ENCODE measurements at places on chromosomes 12 and 14. TPM values are rescaled to one million over a fixed set of nuclear protein-coding genes. Genes with fewer than 3 reads are reported as not detected.
A peak's percentile ranks its signal among the peaks of the same experiment; 100 is the strongest.

DNA sequence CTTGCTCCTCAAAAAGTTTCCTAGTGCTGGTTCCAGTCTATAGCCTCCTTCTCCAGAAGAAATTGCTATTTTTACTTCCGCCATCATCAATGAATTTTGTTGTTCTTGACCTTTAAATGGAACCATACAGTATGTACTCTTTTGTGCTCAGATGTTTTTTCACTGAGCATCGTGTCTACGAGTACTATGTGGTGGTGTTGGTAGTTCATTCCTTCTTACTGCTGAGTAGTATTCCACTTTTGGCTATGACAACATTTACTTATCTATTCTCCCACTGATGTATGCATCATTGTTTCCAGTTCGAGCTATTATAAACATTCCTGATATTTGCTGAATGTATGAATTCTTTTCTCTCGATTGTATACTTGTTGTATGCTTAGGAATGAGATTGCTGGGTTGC lies 28.6 kb downstream of the SLC2A14 start:
- no peaks in the 10 kb centered on the region for H3K36me3 ChIP-seq
- H3K4me3 ChIP-seq, result no peak overlapping the region
- H3K27ac ChIP-seq, result no peak overlapping the region
- H3K4me1 ChIP-seq, result peaks cover 10% of the 10 kb centered on the region
- no peaks in the 10 kb centered on the region for H3K27me3 ChIP-seq

GRCh38 chr14:64324895-64325294 lies 30.7 kb upstream of the ESR2 start:
- H3K27ac ChIP-seq, result no peak overlapping the region
- H3K4me1 ChIP-seq, result no peaks in the 10 kb centered on the region
- no peaks in the 10 kb centered on the region for H3K27me3 ChIP-seq
- no peaks in the 10 kb centered on the region for H3K36me3 ChIP-seq
- no peak overlapping the region for H3K4me3 ChIP-seq

Gene TESPA1
- 0.28 TPM for total RNA-seq

Gene ARHGDIB
- total RNA-seq, result 199 TPM

- H3K27me3 ChIP-seq, result no peaks in the 10 kb centered on the region
- H3K4me3 ChIP-seq, result no peak overlapping the region
- DNase-seq, result no peak
- H3K27ac ChIP-seq, result no peak overlapping the region
- H3K36me3 ChIP-seq, result no peaks in the 10 kb centered on the region
Measured at GRCh38 chr12:28360253-28360652, 170.0 kb downstream of the CCDC91 start.

GRCh38 chr14:102188187-102188586 lies 48.5 kb downstream of the WDR20 start:
- DNase-seq, result no peak

- H3K27me3 ChIP-seq, result no peaks in the 10 kb centered on the region
- no peaks in the 10 kb centered on the region for H3K4me1 ChIP-seq
- DNase-seq, result no peak
- no peak overlapping the region for H3K27ac ChIP-seq
- no peak overlapping the region for H3K4me3 ChIP-seq
Measured at GRCh38 chr12:22615963-22616501, 8.9 kb upstream of the ETNK1 start.

Gene ELK3
- 19.9 TPM for total RNA-seq

DNA sequence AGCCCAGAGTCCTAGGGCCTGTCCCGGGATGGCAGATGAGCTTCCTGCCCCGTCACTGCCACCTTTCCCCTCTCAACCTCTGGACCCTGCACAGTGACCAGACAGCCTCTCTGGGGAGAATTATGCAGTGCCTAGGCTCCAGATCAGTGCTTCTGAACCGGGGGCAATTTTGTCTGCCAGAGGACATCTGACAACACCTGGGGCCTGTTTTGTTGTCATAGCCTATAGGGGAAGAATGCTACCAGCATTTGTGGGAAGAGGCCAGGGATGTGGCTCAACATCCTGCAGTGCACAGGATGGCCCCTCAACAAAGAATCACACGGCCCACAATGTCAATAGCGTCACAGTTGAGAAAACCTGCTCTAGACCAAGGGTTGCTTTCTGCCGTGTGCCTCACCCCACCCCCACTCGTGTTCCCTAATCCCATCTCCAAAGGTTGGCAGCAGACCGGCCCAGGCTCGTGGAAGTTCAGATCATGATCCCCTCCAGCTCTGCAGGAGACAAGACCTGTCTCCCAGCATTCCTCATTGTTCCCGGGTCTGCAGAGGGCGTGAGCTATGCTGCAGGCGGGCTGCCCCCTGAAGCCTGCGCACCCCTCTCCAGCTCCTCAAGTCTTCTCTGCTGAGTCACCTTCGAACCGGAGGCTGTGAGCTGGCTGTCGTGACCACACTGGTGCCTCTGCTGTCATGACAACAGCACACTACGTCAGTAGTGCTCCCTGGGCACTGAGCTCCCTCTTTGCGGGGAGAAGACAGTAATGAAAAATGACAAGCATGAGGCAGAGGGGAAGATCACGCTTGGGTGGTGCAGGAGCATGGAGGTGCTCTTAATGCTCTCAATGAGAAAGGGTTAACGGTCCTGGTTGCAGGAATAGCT lies 2.0 kb upstream of the GAPDH start:
- no peaks in the 10 kb centered on the region for H3K27me3 ChIP-seq
- H3K4me3 ChIP-seq, result peak overlapping the region; percentile 93
- H3K4me1 ChIP-seq, result peaks cover 33% of the 10 kb centered on the region

Gene GNB3
- total RNA-seq, result 16.6 TPM

- H3K27me3 ChIP-seq, result no peaks in the 10 kb centered on the region
- H3K4me3 ChIP-seq, result peak overlapping the region; percentile 99
- DNase-seq, result no peak
- peak overlapping the region; percentile 98 for H3K27ac ChIP-seq
- H3K36me3 ChIP-seq, result peaks cover 4% of the 10 kb centered on the region
- H3K4me1 ChIP-seq, result peaks cover 52% of the 10 kb centered on the region
Measured at GRCh38 chr14:34713122-34713680, 1.2 kb downstream of the CFL2 start.

GRCh38 chr14:104635717-104636116 lies 31.1 kb upstream of the TMEM179 start:
- H3K4me1 ChIP-seq, result no peaks in the 10 kb centered on the region
- no peak overlapping the region for H3K4me3 ChIP-seq
- DNase-seq, result no peak
- no peaks in the 10 kb centered on the region for H3K36me3 ChIP-seq
- H3K27ac ChIP-seq, result no peak overlapping the region
- H3K27me3 ChIP-seq, result no peaks in the 10 kb centered on the region

Gene MGAT4C
- 0.28 TPM for total RNA-seq

DNA sequence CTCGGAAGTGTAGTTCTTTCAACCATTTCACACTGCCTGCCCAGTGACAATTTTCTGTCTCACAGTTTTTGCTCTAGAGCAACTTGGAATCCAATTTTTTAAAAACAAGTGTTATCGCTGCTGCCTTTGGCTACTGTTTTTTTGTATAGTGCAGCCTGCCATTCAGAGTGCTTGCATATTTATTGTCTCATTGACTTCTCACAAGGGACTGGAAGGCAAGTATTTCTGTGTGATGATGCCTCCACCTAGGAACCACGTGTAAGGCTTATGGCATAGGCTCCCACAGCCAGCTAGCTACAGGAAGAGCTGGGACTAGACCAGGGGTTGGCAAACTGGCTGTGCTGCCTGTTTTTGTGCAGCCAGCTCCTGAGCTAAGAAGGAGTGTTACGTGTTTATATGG lies 903 bp downstream of the PARPBP start:
- peak overlapping the region; percentile 96 for H3K4me3 ChIP-seq
- no peaks in the 10 kb centered on the region for H3K27me3 ChIP-seq
- no peak overlapping the region for H3K27ac ChIP-seq
- no peaks in the 10 kb centered on the region for H3K36me3 ChIP-seq
- no peak for DNase-seq
- H3K4me1 ChIP-seq, result peaks cover 16% of the 10 kb centered on the region

Gene LPCAT3
- total RNA-seq, result 51.9 TPM

- peaks cover 6% of the 10 kb centered on the region for H3K36me3 ChIP-seq
- DNase-seq, result no peak
- H3K4me3 ChIP-seq, result no peak overlapping the region
- no peaks in the 10 kb centered on the region for H3K27me3 ChIP-seq
- H3K4me1 ChIP-seq, result no peaks in the 10 kb centered on the region
Measured at GRCh38 chr12:4483885-4484823, 38.5 kb upstream of the FGF6 start.

DNA sequence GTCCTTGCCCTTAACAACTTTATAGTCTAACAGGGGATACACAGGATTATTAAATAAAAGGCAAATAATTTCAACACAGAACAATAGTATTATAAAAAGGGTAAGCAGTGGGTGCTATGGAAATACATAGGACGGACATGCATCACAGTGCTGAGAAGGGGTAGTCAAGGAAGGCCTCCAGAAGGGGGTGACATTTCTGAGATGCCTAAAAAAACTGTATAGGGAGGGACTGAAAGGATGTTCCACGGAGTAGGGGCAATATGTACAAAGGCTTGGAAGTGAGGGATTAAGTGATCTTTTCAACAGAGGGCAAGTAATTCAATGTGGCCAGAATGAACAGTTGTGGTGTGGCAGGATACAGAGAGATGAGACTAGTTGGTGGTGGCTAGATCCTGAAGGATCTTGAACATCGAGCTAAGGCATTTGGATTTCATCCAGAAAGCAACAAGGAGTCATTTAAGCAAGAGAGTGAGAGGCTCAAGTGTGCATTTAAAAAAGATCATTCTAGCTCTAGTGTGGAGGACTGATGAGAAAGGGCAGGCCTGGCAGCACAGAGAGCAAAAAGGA lies 8.9 kb upstream of the ATP5MC2 start:
- no peak overlapping the region for H3K4me3 ChIP-seq
- DNase-seq, result no peak
- peaks cover 18% of the 10 kb centered on the region for H3K4me1 ChIP-seq
- H3K27ac ChIP-seq, result no peak overlapping the region

Gene PCED1B
- total RNA-seq, result 6.6 TPM

Gene CFL2
- 94.6 TPM for total RNA-seq

- H3K4me1 ChIP-seq, result no peaks in the 10 kb centered on the region
- H3K36me3 ChIP-seq, result no peaks in the 10 kb centered on the region
- no peak overlapping the region for H3K4me3 ChIP-seq
- DNase-seq, result no peak
Measured at GRCh38 chr14:102751088-102751487, 26.2 kb upstream of the TRAF3 start.

GRCh38 chr12:59847127-59847526 lies 251.3 kb downstream of the SLC16A7 start:
- no peak for DNase-seq
- no peak overlapping the region for H3K4me3 ChIP-seq
- no peak overlapping the region for H3K27ac ChIP-seq
- H3K36me3 ChIP-seq, result no peaks in the 10 kb centered on the region
- no peaks in the 10 kb centered on the region for H3K4me1 ChIP-seq

Gene CHMP4A
- 58.3 TPM for total RNA-seq

Gene GLI1
- 1.7 TPM for total RNA-seq
